ENCODE measurements at places on chromosomes 12 and 14.

- no peak for DNase-seq
Measured at GRCh38 chr12:95258151-95258550, 40.5 kb downstream of the VEZT start.

- DNase-seq: no peak
Measured at GRCh38 chr14:21334202-21334906, 49.5 kb downstream of the SUPT16H start.

- no peak for DNase-seq
Measured at GRCh38 chr14:69039288-69039628, 60.2 kb upstream of the ACTN1 start.

DNA sequence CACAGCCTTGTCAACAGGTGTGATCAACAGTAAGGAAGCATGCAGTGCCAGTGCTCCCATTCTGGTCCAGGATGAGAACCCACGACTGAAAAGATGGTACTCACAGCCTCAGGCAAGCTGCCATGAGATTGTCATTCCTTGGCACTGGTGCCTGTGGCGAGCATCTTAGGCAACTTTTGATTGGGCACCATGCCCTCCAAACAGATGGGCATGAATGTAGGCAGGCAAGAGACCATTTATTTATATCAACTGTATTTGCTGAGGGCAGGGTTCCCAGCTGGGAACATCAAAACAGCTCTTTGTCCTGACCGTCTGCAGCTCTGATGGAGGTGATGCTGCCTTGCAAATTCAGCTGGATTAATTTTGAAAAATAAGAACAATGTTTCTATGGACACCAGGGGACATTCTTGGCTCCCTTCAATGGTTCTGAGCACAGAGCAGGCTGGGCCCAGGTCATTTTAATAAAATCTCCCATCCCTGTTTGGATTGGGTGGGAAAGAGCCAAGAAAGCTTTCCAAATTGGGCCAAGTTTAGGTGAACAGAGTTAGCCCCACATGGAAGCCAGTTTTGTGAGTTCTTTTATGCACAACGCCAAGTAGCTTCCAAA is 522.5 kb downstream of the RMST start:
- DNase-seq: no peak

DNA sequence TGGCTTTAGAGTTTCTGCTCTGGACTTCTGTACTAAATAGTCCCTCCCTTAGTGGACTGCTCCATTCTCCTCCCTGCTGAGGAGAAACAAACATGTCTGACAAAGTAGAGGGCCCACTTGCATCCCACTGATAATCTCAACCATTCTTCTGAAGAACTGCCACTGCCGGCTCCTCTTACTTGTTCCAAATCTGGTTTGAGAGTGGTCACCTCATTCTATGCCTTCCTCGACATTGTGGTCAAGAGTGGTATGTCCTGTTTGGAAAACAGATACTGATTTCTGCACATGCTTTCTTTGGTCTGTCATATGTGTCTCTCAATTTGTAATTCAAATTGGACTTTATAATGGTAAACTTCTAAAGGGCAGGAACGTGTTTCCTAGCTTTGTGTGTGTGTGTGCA is 36.3 kb upstream of the PLEKHA5 start:
- DNase-seq: no peak

- DNase-seq: no peak
Measured at GRCh38 chr12:41531147-41531829, 343.2 kb downstream of the PDZRN4 start.

DNA sequence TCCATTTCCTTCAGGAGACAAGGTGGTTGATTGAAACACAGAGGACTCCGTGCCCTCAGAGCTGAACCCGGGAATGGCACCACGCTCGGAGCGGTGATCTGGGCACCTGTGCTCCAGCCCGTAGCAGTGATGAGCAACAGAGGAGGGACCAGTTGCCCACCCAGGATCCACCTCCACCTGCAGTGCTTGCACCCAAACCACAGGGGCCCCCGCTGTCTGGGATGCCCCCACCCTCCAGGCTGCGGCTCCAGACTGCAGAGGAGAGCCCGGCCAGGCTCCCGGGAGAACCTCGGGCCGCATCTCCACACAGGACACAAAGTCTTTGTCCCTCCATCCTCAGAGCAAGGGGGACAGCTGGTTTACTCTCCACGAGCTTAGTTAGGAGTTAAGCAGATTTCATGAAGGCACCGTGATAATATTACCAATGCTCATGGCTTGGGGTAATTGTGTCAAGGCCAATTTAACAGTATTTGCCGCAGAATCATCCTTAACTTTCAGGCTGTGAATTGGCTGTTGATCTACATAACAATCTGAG is 100.6 kb downstream of the TNFAIP2 start:
- DNase-seq: no peak

- no peak for DNase-seq
Measured at GRCh38 chr12:46412857-46413256, 40.3 kb upstream of the SLC38A2 start.

Data from DMS 273 treated with DMSO at 0.1 percent for 48 hours (cell line).